ENCODE measurements at places on chromosomes 7 and 10.

GRCh38 chr10:116385994-116386809 is 41.4 kb upstream of the PNLIPRP3 start:
- DNase-seq, result no peak

- DNase-seq, result peak; percentile 8
These were observed 221.0 kb upstream of the FZD1 start for GRCh38 chr7:91043186-91043585.

DNA sequence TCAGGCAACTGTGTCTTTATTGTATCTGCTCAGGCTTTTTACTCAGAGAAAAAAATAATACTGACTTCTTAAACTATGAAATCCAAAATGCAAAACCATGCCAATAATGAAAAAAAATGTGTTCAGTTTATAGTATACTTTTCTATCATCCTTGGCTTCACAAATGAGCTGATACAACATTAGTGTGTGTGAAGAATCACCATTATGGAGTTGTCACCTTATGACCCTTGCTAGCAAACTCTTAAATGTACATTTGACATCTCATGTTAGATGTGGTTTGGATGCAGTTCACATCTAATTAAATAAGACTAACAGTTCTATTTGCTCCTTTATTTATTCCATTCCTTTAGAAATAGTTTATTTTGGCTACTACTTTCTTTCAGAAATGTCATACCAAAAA is 4.2 kb upstream of the OR2A2 start:
- DNase-seq, result no peak

- DNase-seq, result no peak
These were observed 221.2 kb downstream of the CELF2 start for GRCh38 chr10:11238893-11239292.

GRCh38 chr10:30943451-30943850 is 88.2 kb downstream of the ZNF438 start:
- no peak for DNase-seq

DNA sequence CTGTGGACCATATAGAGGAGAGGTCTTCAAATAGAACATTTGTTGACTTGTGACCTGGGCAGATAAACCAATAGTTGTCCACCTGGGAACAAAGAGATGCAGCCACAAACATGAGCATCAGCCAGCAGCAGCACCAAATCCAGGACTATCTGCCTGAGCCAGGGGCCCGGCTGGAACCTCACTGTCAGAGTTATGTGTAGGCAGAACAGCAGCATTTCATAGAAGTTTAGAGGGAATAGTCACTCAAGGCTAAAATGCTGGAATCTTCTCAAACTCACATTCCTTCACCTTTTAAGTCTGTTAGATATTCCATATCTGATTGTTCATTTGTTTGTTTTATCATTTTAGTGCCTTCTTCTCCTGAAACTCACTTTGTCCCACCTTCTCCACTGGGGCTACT is 72.2 kb upstream of the IL6 start:
- no peak for DNase-seq
